Muscle of back (tissue), 13 donors: ENCODE measurements at places on chromosomes 11 and 22. TPM values are rescaled to one million over a fixed set of nuclear protein-coding genes. Genes with fewer than 3 reads are reported as not detected.

The OPCML gene
- polyA plus RNA-seq, result 2.5 TPM

GRCh38 chr11:76604081-76604625 is 66.4 kb downstream of the LRRC32 start:
- no peak for DNase-seq

DNA sequence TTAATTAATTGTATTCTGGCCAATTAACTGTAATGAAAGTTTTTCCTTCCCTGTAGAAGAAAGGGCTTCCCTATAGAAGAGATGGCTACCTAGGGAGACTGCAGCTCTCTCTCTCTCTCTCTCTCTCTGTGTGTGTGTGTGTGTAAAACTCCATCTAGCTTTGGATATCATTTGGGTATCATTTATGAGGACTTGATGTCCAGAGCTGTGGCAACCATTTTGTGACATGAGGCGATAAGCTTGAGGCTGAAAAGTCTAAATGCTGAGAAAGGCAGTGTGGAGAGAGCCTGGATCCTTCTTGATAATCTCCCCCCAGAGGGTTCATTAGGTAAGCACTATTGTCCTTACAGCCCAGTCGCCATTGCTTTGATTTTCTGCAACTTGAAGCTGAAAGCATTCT is 30.7 kb upstream of the RASD2 start:
- DNase-seq, result no peak

DNA sequence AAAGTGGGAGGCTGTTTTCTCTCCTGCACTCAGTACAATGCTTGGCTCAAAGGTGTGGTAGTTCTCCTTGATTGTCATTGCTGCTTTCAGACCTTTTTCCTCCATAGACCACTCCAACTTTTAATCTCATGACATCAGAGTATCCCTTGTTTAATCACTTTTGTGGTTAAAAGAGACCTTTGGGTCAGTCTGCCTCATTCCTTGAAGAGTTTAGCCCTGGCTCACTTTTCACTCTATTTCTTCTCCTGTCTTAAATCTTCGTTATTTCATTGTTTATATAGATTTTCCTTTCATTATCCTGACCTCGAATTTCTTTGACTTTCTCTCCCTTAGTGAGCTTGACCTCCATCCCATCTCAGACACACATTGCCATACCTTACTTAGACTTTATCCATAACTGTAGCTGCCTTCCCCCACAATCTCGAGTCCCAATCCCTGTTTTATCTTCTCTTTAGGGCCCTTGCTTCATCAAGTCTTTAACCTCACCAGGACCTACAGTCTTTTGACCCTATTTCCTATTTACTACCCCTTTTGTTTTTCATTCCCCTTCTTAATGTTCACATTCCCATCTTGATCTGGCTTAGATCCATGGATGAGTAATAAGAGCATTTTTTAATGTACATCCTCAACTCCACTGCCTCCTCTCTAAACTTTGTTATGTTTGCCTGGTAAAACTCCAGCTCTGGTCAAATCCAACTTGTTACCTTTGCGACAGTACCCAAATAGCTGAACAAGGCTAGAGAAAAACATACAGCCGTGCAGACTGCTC is 9.5 kb downstream of the ATXN10 start:
- no peak for DNase-seq

GRCh38 chr11:133052537-133052936 is 479.8 kb downstream of the OPCML start:
- DNase-seq, result no peak

GRCh38 chr11:486189-486588 is 20.9 kb downstream of the RNH1 start:
- no peak for DNase-seq

- no peak for DNase-seq
Measured at GRCh38 chr11:74641905-74642304, 49.5 kb downstream of the POLD3 start.

GRCh38 chr11:1371836-1372465 is 17.8 kb upstream of the BRSK2 start:
- no peak for DNase-seq

DNA sequence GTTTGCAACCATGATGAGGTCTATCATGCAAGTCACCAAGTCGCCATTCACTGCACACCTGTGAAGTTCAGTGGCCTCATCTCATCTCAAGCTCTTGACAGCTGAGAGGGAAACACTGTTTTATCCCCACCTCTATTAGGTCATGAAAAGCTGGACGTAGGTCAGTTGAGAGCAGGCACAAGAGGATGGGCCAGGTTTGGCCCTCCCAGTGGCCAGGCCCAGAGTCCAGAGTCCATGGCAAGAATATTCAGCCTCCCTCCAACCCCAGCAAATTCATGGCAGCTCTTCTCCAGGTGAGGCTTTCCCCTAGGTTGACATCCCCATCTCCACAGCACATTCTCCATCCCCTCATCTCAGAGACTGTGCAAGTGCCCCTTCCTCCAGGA is 22.0 kb upstream of the ISX start:
- no peak for DNase-seq

GRCh38 chr11:121431820-121432526 is 20.1 kb upstream of the SORL1 start:
- DNase-seq, result no peak

DNA sequence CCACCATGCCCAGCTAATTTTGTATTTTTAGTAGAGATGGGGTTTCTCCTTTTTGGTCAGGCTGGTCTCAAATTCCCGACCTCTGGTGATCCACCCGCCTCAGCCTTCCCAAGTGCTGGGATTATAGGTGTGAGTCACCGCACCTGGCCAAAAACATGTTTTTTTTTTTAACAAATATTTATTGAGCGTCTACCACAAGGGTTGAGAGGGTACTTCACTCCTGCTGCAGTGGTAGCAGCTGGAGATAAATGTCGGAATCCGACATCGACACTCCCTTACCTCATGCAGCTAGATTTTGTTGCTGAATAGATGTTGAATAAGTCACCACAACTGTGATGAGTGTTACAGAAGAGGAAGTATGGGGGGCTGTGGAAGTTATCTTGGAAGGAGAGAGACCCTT is 971 bp downstream of the DNAJB13 start:
- no peak for DNase-seq

GRCh38 chr22:26709617-26710390 is 52.4 kb downstream of the MIAT start:
- no peak for DNase-seq

DNA sequence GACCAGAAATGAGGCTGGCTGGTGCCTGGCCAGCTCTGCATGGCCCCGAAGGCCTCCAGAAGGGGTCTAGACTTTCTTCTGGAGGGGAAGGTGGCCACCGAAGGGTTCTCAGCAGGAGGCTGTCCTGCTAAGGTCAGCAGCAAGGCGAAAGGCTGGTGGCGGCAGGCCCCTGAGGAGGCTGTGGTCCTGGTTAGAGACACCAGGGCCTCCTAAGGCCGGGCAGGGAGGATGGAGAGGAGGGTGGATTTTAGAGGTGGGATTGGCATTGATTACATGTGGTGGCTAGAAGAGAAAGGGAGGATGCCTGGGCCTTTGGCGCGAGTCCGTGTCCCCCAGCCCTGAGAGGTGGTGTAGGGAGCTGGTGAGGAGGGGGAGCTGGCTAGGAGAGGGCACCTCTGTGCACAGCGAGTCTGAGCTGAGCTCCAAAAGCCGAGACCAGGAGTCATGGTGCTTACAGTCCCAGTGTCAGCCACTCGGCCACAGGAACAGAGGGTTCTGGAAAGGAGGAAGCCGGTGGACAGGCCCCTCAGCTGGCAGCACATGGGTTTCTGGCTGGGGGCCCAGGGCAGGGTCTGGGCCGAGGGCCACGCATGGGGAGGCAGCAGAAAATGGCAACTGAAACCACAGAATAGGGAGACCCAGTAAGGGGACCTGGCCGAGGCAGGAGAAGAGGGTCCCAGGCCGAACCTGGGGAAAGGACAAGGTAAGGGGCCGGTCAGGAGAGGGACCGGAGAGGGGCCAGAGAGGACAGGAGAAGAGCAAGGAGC is 2.5 kb downstream of the FERMT3 start:
- DNase-seq, result no peak
